ENCODE measurements at places on chromosomes 6 and 20.

GRCh38 chr6:14985366-14985765 lies 260.5 kb upstream of the JARID2 start:
- no peak for DNase-seq

GRCh38 chr6:55772730-55773129 lies 102.7 kb downstream of the BMP5 start:
- DNase-seq: no peak

GRCh38 chr6:116439522-116440051 lies 21.6 kb upstream of the CALHM6 start:
- no peak for DNase-seq

- DNase-seq: no peak
Observed at GRCh38 chr6:142444376-142444775, 142.6 kb downstream of the ADGRG6 start.

DNA sequence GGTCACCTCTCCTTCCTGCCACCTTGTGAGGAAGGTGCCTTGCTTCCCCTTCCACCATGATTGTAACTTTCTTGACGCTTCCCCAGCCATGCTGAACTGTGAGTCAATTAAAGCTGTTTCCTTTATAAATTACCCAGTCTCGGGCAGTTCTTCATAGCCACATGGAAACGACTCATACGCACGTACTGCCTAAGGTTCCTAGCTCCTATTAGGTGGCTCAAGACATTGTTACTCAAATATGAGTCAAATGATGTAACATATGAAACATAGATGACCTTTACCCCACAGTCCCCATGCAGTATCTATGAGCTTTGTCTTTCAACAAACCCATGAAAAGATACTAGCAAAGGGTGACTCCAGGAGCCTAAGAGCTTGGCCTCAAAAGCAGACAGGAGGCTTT lies 98.3 kb downstream of the SIM1 start:
- DNase-seq: no peak

DNA sequence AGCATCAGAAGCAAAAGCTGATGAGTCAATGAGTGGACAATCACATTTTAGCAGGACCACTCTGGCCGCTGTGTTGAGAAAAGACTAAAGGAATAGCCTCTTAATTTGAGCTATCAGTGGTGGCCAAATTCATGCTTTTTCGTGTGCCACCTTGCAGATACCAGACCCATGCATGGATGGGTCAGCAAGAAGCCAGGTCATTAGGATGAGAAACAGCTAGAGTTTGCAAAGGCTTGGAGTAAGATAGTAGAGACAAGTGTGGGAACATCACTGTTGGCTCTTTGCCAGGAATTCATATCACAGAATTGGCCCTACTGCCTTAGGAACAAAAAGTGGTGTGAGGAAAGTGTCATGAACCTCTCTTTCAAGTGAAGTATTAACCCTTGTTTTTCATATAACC lies 25.5 kb downstream of the MRAP2 start:
- DNase-seq: no peak

DNA sequence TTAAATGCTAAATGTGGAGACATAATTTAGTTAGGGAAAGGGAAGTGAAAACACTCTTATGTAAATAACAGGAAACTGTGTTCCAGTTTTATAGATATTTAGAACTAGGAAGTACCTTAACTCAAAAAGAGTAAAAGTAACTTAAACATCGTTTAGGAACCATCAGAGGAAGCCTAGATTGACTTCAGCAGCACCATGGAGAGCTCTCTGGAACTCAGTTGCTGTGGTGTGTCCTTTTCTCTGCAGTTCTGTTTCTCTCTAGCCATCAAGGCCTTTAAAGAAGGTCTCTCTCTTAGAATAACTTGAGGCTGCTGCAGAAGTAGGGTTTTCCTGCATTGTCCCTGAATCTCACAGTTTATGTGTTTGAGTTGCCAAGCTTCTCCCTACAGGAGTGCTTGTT lies 26.9 kb downstream of the CLVS2 start:
- no peak for DNase-seq

DNA sequence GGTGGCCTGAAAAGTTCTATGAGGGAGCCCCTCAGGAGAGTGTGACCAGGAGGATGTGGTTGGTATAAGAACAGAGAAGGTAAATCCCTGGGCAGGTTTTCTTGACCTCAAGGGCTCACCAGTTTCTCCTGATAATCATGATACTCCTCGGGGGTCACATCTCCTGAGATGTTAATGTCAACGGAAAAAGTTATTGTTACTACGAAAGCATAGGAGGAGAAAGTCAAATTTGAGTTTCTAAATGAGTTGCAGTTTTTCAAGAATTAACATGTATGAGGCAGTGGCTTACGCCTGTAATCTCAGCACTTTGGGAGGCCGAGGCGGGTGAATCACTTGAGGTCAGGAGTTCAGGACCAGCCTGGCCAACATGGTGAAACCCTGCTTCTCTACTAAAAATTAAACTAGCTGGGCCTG lies 23.4 kb downstream of the MGME1 start:
- peak; percentile 72 for DNase-seq

DNA sequence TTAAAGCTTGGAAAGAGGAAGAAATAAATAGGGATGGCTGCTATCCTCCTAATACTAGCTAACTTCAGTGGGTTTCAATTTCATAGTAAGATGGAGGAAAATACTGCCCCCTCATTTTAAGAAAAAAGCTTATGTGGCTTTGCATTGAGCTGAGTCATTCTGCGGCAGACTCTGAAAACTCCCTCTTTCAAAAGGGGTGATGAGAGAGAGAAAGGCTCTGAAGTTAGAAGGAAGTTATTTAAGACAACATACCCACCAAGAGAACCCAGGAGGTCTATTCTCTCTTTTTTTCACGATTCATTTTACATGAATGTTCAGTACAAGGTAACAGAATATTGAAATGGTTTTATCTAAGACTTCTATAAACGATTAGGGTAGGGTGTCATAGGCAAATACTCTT lies 4.5 kb downstream of the PRDM13 start:
- no peak for DNase-seq

- no peak for DNase-seq
Observed at GRCh38 chr6:13355999-13356785, 27.9 kb upstream of the TBC1D7 start.

GRCh38 chr20:8523684-8524083 lies 391.6 kb downstream of the PLCB1 start:
- DNase-seq: no peak

- DNase-seq: no peak
Observed at GRCh38 chr6:132683543-132683942, 24.6 kb upstream of the TAAR1 start.

- DNase-seq: no peak
Observed at GRCh38 chr6:3862038-3862437, 12.9 kb downstream of the FAM50B start.

DNA sequence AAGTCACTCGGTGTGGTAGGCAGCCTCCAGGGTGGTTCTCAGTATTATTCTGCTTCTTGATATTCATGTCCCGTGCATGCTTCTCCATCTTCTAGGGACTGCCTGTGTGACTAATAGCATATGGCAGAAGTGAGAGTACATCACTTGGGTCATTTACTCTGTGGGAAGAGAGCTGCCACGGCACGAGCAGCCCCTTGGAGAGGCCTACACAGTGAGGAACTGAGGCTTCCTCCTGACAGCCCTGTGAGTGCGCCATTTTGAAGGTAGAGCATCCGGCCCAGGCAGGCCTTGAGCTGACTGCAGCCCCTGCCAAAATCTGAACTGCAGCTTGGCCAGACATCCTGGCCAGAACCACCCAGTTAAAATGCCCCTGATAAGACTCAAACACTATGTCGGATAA lies 17.3 kb upstream of the MCUR1 start:
- DNase-seq: no peak

DNA sequence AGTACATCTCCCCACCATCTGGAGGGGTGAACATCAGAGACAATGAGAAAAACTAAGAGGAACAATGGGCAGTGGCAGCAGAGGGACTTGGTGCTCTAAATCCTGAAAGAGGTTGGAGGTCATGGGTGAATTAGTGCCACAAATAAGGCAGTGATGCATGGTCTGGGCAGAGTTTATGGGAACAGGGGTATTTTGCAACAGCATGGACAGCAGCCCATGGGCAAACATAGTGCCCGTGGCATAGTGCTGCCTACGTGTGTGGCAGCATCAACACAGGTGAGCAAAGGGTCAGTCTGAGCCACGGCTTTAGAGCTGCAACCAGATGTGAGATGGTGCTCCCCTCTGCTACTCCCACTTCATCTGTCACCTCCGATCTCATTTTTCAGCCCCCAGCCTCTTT lies 459.1 kb upstream of the CITED2 start:
- DNase-seq: no peak

DNA sequence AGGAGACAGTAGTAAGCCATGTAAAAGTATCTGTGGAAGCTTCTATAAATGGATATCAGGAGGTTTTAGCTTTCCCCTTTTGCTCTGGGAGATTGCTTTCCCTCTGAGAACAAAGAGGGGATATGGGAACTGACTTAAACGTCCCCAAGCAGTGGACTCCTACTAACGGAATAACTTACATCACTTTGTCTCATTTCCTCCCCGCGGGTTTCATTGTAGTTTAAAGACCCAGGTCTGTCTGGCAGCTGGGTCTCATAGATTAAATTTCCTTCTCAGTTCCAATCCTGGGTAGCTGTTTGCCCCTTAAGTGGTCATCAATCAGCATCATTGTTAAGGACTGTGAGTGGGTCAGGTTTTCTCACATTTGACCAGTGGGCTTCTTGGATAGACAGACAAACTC lies 68.7 kb downstream of the PLAGL1 start:
- DNase-seq: no peak

GRCh38 chr6:10626154-10626741 lies 68.2 kb downstream of the C6orf52 start:
- no peak for DNase-seq

DNA sequence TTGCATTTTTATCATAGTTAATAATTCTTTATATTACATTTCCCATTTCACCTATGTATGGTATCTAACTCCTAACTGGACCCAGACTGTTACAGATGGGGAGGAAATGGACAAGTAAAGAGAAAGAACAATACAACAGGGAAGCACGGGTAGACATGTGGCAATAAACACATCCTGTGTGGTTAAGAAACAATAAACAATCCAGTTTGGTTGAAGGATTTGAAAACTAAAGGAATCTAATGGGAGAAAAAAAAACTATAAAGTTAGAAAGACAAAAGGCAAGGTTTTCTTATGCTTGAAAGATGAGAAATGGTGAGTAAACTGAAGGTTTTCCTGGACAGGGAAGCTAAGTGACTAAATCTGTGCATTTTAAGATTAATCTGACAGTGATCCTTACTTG lies 34.9 kb upstream of the ALDH8A1 start:
- no peak for DNase-seq

GRCh38 chr6:137744877-137745276 lies 122.2 kb upstream of the TNFAIP3 start:
- no peak for DNase-seq

DNA sequence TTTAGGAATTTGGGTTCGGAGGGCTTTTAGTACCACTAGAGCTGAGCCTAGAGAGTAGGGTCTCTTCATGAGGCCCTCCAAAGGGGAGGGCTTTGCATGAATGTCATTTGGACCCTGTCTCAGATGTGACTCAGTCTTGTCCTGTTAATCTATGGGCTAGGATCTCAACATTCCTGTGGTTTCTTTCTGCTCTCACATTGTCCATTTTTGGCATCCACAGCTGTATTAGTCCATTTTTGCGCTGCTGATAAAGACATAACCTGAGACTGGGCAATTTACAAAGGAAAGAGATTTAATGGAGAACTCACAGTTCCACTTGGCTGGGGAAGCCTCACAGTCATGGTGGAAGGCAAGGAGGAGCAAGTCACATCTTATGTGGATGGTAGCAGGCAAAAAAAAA lies 61.0 kb downstream of the CRYBG1 start:
- DNase-seq: no peak

DNA sequence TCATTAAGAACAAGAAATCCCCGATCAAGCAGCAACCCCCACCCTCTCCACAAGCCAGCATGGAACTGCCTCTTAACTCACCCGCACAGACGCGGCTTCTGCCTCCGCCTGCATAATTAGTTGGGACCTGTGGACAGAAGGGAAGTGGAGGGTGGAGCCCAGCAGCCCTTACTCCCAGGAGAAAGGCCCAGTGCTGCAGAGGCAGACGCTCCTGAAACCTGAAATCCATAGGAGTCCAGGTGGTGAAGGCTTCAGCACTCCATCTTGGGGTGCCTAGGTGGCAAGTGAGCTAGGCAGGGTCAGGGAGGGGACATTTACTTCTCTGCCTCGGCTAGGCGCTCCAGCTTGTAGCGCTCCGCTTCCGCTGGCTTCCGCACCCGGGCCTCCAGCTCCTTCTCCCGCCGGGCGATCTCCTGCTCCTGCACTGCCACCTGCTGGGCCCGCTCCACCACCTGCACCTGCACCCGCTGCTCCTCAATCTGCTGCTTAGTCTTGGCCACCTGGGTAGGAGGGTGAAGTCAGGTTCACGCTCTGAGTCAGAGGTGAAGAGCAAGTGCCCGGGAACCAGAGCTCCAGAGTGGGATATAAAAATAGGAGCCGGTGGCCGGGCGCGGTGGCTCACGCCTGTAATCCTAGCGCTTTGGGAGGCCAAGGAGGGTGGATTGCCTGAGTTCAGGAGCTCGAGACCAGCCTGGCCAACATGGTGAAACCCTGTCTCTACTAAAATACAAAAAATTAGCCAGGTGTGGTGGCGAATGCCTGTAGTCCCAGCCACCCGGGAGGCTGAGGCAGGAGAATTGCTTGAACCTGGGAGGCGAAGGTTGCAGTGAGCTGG lies 10.7 kb downstream of the TUBB start:
- peak; percentile 91 for DNase-seq

DNA sequence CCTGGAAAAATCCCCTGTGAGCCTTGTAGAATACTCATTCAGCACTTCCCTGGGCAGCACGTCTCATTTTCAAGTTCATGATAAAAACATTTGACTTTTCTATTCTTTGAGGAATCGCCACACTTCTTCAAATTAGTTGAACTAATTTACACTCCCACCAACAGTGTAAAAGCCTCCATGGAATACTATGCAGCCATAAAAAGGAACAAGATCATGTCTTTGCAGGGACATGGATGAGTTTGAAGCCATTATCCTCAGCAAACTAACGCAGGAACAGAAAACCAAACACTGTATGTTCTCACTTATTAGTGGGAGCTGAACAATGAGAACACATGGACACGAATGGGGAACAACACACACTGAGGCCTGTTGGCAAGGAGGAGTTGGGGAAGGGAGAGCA lies 102.0 kb upstream of the HEY2 start:
- no peak for DNase-seq

DNA sequence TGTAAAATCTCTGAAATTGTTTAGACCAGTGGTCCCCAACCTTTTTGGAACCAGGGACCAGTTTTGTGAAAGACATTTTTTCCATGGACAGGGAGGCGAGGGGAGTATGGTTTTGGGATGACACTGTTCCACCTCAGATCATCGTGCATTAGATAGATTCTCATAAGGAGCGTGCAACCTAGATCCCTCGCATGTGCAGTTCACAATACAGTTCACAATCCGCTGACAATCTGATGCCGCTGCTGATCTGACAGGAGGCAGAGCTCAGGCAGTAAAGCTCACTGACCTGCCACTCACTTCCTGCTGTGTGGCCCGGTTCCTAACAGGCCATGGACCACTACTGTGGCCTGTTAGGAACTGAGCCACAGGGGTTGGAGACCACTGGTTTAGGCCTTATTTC lies 115.2 kb downstream of the EPM2A start:
- DNase-seq: no peak
